Endothelial cell of coronary artery (primary cell): ENCODE measurements at places on chromosomes 3 and 15. TPM values are rescaled to one million over a fixed set of nuclear protein-coding genes. Genes with fewer than 3 reads are reported as not detected.

FLNB gene
- 871 and 950 TPM in 2 replicates for total RNA-seq

ZBTB47 gene
- total RNA-seq, result 16.2 and 28.0 TPM in 2 replicates

SOX2 gene
- total RNA-seq, result not detected in 2 replicates

SPINT1 gene
- total RNA-seq, result 0.45 and 0.56 TPM in 2 replicates

DET1 gene
- total RNA-seq, result 2.7 TPM in 2 replicates

CTDSPL gene
- 22.4 and 29.7 TPM in 2 replicates for total RNA-seq

CADPS gene
- not detected in 2 replicates for total RNA-seq

C2CD4A gene
- total RNA-seq, result 0.94 and 1.5 TPM in 2 replicates

GPR149 gene
- not detected in 2 replicates for total RNA-seq

NMNAT3 gene
- total RNA-seq, result 0.27 and 0.85 TPM in 2 replicates

CPNE9 gene
- not detected in 2 replicates for total RNA-seq

ECE2 gene
- total RNA-seq, result not detected in 2 replicates

CELF6 gene
- not detected in 2 replicates for total RNA-seq

KLF13 gene
- total RNA-seq, result 22.2 and 31.1 TPM in 2 replicates

CPNE4 gene
- total RNA-seq, result not detected in 2 replicates

GOLGA6A gene
- total RNA-seq, result not detected in 2 replicates

CCR3 gene
- total RNA-seq, result not detected in 2 replicates

MYH15 gene
- 0.19 and 0.63 TPM in 2 replicates for total RNA-seq

UNC45A gene
- 121 and 127 TPM in 2 replicates for total RNA-seq

TLR9 gene
- total RNA-seq, result not detected in 2 replicates

CNTN4 gene
- total RNA-seq, result under 0.01 TPM in 2 replicates

EOGT gene
- 90.5 and 92.1 TPM in 2 replicates for total RNA-seq

CHL1 gene
- total RNA-seq, result not detected in 2 replicates

GOLGA8M gene
- 0.09 and 0.94 TPM in 2 replicates for total RNA-seq
